Bone marrow (tissue), 2 donors: ENCODE measurements at places on chromosomes 4 and X.

GRCh38 chr4:138182838-138183426, 59.2 kb downstream of the SLC7A11 start:
- DNase-seq = no peak

DNA sequence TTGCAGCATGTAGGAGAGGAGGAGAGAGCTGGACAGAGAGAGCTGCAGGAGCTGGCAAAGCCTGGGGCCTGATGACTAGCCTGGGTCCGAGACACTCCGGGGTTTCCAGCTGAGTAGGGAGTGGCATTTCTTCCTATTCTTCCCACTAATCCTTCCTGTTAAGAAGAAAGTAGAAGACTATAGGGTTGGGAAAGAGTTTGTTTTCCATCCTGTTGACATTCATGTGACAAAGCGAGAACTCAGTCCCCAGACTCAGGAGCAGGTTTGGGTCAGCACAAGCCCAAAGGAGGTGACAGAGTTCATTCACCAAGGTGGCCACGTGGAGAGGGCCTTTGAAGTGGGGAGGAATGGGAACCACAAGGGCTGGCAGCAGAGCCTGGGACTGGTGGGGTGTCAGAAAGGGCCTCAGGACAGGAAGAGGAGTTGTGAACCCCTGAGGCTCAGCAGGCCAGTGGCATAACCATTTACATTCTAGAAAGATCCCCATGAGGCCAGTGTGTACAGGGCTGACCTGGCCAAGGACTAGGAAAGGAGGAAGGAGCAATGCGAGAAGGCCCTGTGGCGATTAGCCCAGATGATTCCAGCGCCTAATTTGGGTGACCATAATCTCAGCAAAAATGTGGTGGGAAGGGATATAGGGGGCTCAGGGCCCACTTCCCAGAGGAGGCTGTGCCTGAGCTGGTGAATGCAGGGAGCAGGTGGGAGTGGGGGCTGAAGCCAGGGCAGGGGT, 3.3 kb upstream of the HAUS3 start:
- DNase-seq = no peak

DNA sequence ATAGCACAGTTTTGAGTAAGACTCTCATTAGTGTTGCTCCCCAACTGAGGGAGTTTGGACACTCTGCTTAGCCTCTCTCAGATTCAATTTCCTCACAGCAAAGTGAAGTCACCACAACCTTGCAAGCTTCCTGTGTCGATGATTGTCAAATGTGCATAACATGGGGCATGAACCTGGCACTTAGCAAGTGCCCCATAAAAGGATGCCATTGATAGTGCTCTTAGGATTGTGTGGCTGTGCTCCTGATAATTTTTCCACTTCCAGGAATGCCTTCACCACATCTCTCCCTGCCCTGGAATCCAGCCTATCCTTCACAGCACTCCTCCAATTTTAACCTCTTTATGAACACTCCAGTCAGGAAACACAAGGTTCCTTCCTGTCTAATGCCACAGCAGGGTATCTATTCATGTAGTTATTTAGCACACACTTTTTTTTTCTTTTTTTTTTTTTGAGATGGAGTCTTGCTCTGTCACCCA, 309.4 kb downstream of the PPP3CA start:
- DNase-seq = no peak

- no peak for DNase-seq
Measured at GRCh38 chrX:49675075-49675719, 20.6 kb downstream of the PAGE1 start.

DNA sequence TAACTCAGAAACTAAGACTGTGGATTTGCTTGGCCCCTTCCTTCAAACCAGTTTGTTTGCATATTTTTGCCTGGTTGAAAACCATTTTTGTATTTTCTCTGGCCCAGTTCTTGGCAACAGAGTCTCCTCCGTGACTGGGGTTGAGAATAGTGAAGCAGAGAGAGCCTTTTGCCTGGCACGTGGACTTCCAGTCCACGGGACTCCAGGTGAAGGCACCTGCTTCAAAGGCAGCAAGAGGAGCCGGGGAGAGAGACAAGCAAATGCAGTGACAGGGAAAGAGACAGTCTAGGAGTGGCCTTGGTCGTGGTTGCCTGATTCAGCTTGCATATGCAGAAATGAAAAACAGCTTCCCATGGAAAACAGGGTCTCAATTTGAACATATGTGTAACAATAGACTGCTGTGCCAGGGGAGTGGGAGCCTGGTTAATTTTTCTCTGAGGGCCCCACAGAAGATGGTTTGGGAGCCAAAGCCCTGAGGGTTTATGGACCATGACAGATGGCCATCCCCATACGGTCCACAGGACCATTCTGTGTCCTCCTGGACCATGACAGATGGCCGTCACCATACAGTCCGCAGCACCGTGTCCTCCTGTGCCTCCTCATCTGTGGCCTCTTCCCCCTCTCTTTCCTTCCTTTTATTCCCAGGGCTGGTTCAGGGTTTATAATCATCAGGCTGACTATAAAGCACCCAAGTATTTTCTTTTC, 272.2 kb upstream of the RASGEF1B start:
- DNase-seq = no peak

- DNase-seq = no peak
Measured at GRCh38 chr4:109113521-109113920, 188.9 kb downstream of the COL25A1 start.

- DNase-seq = no peak
Measured at GRCh38 chr4:84051639-84052038, 447.5 kb downstream of the NKX6-1 start.

- DNase-seq = no peak
Measured at GRCh38 chr4:17066236-17066635, 167.8 kb upstream of the LDB2 start.

DNA sequence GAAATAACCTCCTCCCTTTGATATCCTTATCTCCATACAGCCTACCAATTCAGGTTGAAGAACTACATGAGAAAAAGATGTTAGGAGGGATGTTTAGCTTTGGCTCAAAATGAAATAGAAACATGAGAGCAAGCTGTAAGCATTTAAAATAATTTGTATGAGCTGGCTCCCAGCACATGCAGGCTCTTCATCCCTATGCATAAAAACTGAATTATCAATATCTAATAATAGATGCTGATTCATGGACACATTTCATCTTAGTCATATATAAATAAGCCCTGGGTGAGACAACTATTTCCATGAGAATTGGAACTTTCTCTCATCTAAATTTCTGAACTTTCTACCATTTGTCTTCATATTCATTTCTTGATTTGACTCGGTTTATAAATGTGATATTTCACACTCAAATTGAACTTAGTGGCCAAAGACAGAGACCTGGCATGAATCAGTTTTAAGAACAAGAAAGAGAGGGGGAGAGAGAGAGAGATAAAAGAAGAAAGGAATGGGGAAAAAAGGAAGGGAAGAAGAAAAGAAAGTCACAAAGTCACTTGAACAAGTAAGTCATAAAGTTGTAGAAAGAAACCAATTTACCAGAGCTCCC, 48.9 kb upstream of the GPR174 start:
- DNase-seq = no peak

DNA sequence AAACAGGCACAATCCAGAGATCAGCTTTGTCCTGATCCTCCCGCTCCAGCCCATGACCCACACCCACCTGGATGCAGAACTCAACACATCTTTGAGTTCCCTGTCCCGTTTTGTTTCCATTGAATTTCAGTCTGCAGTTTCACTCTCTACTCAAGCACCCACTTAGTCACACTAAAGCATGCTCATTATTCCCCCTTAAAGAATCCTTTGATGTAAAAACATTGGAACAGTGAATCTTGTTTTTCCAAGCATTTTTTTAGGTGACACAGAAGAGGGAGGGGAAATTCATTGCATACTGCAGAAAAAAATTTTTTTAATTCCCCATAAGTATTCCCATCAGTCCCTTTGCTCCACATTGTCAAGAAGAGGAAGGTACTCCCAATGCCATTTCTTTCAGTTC, 249.7 kb upstream of the TTC29 start:
- DNase-seq = no peak
